ENCODE measurements at places on chromosomes 12 and 14.

DNA sequence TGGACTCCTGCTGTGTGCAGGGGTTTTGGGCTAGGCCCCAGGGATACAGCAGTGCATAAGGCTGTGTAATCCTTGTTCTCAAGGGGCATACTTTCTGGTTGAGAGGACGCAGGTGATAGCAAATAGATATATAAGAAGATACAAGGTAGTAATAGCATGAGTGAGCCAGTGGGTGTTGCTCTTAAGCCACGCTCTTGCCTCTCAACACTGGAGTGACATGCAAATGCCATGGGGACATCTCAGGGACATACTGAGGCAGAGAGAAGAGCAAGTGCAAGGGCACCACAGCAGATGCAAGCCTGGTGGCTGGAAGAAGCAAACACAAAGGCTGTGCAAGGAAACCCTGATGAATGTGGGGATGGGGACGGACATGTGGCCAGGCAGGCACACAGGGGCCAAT lies 223.3 kb downstream of the CHST11 start:
- no peak for DNase-seq

DNA sequence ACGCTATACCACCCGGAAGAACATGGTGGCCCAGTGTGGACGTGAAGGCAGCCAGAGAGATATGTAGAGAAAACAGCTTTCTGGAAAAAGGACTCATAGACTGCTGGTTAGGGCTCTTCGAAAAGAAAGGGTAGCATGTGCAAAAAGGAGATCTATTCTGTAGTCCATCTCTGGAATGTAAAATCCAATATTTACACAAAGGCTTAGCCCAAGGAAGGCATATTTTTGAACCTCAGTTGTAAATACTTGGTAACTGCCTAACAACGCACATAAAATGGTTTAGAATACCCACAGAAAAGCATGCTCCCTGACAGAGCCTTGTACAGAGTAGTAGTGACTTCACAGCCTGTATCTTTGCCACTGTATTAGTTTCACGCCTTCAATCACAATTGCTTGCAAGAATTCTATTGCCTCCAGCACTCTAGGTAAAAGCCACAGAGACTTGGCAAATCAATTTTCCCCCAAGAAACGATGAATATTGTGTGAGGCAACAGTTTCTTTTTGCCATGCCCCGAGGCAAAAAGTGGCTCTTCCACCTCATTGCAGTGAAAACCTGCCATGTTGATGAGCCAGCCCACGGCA lies 59.2 kb downstream of the TRIM9 start:
- DNase-seq: no peak

- DNase-seq: no peak
These were observed 23.1 kb upstream of the CIPC start for GRCh38 chr14:77074969-77075368.

DNA sequence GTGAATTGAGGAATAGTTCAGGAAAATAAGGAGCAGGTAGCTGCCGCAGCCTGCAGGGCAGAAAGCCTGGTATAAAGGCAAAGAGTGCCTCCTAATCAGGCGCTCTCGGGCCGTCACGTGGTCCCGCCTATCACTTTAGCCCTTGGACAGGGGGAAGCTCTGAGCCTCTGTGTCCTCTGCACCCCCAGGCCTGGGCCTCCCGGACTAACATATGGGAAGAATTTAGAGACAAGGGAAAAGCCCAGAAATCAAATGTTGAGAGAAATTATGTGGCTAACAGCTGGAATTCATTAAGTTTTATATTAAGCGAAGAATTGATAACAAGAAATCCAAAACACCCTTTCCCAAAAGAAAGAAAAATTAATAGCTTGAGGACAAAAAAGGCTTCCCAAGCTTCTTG lies 417.7 kb downstream of the ATP23 start:
- no peak for DNase-seq

- DNase-seq: no peak
These were observed 55.6 kb upstream of the PTPRB start for GRCh38 chr12:70692681-70693288.

All from stimulated activated CD8-positive, alpha-beta memory T cell treated with anti-CD3 and anti-CD28 coated beads, Interleukin-7, amount 100 ng/mL, for 4 hours (primary cell).